ENCODE measurements at places on chromosomes 13 and 19.

- DNase-seq, result no peak
These were observed 813 bp downstream of the ZNF562 start for GRCh38 chr19:9673912-9674662.

DNA sequence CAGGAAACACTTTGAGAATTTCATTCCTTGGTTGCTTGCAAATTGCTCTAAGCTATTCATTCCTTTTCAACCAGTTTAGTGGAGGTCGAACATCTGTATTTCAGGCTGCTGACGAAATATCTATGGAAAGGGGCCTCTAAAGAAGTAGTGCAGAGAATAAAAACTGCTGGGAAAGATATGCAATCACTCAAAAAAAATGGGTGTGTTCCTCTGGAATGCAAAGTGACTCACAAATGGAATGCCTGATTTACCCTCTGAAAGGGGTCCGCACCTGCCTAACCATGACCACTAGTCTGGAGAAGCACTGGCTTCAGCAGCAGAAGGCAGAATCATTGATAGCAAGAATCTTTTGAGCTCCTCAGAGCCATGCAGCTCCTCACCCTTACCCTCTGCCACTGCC, 129.4 kb downstream of the PCDH9 start:
- no peak for DNase-seq

- DNase-seq, result no peak
These were observed 35.8 kb upstream of the GRTP1 start for GRCh38 chr13:113399755-113400149.

- DNase-seq, result no peak
These were observed at the start of gene STRN4 for GRCh38 chr19:46746281-46747057. Gene STRN4 (minus strand): TSS chr19:46746450. CDS start chr19:46746430, 20 bp downstream.

GRCh38 chr13:79749984-79750551, 269.1 kb downstream of the NDFIP2 start:
- DNase-seq, result no peak

DNA sequence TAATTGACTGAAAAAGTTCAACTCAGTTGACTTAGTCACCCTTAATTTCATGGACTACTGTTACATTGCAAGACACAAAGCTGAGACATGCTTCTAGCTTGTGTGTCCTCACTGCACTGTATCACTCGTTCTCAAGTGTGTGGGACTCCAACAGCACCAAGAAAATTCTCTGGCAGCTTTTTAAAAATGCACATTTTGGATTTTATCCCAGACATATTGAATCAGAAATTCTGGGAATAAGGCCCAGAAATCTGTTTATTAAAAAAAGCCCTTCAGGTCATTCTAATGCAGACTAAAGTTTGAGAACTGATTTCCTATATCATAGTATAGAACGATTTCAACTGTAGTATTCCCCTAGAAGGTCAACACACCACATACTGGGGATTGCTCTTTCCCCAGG, 1485.3 kb downstream of the PCDH9 start:
- DNase-seq, result no peak

GRCh38 chr19:5393088-5393487, 52.5 kb upstream of the PTPRS start:
- no peak for DNase-seq
